HEK293T (cell line): ENCODE measurements at places on chromosomes 1 and 21.

DNA sequence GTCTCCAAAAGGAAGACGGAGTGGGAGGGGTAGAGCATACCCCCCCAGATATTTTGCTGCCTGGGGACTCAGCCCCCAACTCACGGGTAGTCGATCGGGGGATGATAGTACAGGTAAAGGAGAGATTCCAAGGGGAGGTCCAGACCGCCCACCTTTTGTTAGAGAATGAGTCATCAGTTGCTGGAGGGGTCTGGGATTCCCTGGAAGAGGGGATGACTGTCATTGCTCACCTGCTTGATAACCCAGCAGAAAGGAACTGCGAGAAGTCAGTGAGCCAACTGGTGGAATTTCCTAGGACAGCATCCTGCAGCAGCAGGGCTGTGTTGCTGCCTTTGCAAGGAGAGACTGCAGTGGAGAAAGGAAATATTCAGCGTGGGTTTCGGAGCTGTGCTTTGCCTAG, 64.4 kb downstream of the MACF1 start:
- no peak for DNase-seq

DNA sequence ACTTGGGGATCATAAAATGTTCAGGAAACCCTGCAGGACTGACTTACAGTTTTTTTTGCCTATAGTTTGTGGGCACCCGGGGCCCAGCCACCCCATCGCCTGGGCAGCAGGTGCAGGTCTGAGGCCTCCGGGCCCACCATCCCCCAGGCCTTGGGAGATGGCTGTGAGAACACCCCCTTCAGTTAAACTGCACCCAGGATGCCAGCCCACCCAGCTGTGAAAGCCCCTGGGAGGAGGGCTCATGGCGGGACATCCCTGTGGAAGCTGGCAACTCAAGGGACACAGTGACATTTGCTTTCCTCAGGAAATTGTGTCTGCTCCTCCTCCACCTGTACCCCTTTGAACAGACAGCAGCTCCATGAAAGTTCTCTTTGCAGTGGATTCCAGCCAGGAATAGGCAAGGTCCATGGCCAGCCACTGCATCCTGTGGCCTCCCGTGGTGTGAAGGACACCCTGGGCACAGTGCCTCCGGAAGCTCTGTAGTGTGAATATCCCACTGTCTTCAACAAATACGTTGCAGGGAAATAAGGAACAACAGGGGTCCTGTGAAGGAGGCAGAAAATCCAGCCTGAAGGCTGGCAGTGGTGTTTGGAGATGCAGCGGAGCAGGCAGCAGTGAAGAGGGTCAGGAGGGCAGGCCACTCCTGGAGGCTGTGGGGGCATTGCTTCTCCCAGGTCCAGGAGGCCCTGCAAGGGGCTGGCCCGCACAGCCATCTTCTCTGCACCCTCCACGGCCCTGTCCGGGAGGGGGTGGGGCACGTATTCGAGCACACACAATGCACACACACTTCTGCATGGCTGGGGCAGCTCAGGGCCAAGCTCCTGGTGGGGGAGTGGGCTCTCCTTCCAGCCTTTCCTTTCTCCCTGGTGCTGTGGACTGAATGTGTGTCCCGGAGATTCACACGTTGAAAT, 2.1 kb upstream of the OBSCN start:
- DNase-seq = no peak

DNA sequence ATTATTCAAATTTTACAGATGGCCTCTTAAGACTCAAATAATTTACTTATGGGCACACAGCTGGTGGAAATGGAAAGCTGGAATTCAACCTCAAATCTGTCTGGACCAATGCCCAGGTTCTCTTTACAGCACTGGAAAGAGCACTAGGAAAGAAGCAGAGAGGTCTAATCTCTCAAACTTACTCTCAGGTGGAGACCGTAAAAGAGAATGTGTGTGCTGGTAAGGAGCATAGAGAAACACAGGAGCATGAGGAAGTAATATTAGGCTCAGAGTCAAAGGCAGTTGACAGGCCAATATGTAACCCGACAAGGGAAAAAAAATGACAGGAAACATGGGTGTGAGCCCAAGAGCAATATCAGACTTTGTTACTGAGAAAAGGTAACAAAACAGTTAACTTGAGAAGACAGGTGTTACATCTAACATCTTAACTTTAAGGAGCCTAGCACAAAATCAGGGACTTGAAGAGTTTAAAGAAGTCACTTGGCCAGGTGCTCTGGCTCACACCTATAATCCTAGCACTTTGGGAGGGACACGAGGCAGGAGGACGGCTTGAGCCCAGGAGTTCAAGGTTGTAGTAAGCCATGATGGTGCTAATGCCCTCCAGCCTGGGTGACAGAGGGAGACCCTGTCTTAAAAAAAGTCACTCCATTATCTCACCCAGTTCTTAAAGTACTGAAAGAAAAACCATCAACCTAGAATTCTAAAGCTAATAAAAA, 20.7 kb downstream of the PPP1R15B start:
- DNase-seq = no peak

DNA sequence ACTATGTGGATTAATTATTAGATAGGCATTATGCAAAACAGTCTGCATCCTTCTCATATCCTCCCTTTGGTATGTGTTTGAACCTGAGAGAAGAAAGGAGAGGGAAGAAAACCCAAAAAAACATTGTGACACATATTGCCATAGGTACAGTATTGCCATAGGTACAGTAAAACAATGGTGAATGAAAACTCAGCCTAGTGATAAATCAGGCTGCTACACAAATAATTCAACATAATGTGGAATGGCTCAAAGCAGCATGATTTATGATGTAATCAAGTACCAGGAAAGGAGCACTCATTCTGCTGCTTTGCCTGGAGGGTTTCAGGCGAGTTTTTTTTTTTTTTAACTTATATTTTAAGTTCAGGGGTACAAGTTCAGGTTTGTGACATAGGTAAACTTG, 213.9 kb upstream of the LYPLAL1 start:
- DNase-seq = no peak

- DNase-seq = no peak
Measured at GRCh38 chr1:179337288-179337687, 28.5 kb upstream of the AXDND1 start.

DNA sequence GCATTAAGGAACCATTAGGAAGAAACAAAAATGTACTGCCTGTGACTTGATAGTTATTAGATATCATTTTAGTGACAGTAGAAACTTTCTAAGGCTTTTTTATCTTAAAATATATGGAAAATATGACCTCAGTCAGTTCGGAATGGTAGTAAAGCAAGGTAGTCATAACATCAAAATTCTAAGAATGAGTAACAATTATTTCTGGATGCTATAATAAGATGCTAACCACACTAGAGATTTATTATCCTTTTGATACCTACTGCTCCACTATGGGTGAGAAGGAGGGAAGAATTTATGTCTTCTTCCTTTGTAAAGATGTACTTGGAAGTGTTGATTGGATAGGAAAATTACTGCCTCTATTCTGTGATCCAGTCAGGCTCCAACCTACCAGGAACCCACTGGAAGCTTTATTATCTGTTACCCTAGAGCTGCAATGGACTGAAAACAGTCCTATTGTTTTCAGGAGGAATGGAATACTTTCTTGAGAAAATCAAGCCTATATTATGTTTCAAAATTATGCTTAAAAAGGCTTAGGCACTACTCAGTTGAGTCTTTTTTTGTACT, 8.8 kb downstream of the FMN2 start:
- DNase-seq = no peak

GRCh38 chr1:40393173-40393572, 19.6 kb downstream of the SMAP2 start:
- DNase-seq = no peak

DNA sequence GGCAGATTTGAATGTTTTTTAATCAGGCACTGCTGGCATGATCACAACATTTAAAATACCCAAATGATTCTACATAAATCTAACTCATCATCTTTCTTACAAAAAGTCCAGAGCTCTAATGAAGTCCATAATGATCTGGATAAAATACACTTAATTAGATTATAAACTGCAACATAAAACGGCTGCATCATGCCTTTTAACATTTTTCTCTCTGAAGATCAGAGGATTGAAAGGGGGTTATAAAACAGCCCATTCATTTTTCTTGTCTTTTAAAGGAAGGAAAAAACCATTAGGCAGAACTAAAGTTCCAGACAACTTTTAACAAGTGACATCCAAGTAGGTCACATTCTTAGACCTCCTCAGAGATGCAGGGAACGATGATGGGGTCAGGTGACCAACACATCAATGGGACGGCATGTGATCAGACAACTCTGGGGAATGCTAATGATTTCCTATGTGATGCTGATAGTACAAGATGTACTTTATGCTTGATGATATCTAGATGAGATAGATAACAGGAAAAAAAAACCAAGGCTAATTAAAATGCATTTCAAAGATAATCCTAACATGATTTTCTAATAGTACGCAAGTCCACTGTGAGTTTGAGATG, 455.1 kb downstream of the SMYD3 start:
- no peak for DNase-seq

GRCh38 chr1:246508897-246509688, 2.0 kb upstream of the SMYD3 start:
- DNase-seq = no peak

GRCh38 chr21:16034446-16035190, 304.8 kb downstream of the USP25 start:
- no peak for DNase-seq

GRCh38 chr1:8061673-8062386, 35.7 kb upstream of the ERRFI1 start:
- DNase-seq = no peak

DNA sequence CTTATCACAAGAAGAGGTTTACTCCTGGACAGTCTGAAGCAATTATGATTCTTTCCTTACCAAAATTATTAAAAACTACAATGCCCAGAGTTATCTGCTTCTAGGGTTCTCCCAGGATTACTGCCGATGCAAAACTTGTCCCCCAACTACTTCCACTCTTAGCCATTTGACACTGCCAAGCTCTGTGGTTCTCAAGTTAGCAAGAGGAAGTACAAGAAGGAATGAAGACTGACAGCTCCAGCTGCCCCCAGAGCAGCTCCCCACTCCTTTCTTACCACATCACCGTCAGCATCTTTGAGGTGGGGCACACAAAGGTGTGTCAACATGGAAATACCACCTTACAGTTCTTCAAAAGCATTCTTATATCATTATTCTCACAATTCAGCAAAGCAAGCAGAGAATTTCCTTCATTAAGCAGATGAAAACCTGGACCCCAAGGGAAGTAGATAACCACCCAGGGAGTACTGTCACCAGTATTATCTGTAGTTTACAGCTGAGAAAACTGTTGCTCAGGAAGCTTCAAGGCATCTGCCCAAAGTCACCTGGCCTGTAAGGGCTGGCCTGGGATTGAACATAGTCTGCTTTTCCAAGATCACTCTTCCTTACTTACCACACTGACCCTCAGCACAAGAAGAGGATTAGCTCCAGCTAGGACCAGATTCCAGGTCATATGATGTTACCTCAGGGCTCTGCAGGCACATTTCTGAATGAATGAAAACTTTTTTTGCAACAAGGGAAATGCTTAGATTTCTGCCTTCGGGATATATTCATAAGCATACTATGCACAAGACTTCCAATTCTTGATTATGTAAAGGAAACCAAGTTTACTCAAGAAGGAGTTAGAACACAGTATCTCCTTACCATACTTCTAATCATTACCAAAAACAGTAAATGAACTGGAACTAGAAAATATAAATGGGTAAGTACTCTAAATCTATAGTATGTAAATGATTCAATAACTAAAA, 9.3 kb downstream of the PSMG1 start:
- no peak for DNase-seq

DNA sequence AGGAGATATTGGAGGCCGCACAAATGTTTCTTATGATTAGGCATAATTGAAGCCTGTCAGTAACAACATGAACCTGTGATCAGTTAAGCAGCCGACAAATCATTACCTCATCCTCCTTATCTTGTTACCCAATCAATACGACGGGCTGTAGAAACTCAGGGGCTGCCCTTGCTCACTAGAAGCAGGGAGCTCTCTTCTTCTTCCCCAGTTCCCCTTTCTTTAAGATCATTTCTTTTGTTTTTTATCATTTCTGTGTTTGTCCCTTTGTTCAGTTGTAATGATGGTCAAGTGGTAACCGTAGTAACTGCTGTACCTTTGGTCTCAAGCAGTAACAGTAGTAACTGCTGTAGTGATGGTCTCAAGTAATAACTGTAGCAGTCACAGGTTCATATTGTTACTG, 13.8 kb upstream of the FCGR2A start:
- no peak for DNase-seq

- DNase-seq = no peak
Measured at GRCh38 chr21:46226146-46226545, 2.4 kb downstream of the LSS start.

DNA sequence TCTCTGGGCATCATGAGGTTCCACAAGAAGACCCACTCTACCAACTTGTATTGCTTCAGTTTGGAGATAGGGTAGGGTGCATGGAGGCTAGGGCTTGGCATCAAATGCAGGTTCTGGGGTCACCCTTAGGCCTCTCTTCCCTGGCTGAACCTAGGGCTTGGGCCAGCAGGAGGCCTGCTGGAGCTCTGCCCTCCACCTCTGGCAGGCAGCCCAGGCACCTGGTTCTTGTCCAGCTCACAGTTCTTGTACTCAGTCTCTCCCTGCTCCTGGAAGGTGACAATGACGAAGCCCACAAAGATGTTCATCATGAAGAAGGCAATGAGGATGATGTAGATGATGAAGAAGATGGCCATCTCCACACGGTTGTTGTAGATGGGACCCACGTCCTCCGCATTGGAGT, 37.5 kb upstream of the KIF21B start:
- DNase-seq = no peak

- DNase-seq = no peak
Measured at GRCh38 chr21:16353764-16354163, 624.0 kb downstream of the USP25 start.

- DNase-seq = no peak
Measured at GRCh38 chr1:104163912-104164476, 414.3 kb downstream of the AMY1C start.

GRCh38 chr1:55272994-55273393, 57.8 kb upstream of the USP24 start:
- no peak for DNase-seq

DNA sequence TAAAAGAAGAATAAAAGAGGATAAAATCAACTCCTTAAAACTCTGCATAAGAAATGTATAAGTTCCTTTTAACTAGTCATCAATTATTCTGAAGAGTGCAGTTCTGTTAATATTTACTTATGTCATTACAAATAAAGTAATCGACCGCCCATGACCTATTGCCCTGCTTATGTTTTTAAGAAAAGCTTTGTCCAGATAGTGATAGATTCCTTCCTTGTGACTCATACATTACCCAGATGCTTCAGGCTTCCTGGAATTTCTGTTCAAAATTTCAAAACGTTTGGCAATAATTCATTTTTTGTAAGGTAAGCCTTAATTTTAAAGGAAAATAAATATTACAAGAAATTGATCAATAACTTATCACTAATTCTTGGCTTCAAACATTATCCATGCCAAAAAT, 918.2 kb upstream of the ADGRL2 start:
- DNase-seq = no peak

GRCh38 chr1:232793944-232794343, 11.3 kb upstream of the MAP10 start:
- DNase-seq = peak; percentile 66

DNA sequence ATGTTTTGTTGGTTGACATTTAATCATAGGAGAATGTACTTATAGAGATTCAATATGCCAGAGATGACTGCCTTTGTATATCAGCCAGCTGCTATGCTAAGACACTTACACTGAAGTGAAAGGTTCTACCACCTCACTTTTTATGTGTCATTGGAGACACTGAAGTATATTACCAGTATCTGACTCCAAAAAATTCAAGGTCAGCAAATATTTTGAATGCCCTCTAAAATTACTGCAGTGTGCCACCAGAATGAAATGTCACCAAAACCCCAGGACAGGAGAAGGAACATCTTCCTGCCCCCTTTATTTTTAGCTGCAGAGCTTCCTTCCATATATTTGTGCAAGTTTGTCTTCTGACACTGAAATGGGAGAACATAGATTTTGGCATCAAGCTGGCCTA, 141.5 kb downstream of the LRRC40 start:
- no peak for DNase-seq

GRCh38 chr21:37446552-37446951, 80.0 kb downstream of the DYRK1A start:
- DNase-seq = no peak
